Fibroblast of villous mesenchyme (primary cell): ENCODE measurements at places on chromosomes 2 and 18. TPM values are rescaled to one million over a fixed set of nuclear protein-coding genes. Genes with fewer than 3 reads are reported as not detected.

The FAM237A gene
- total RNA-seq: not detected in 2 replicates

The COL4A3 gene
- under 0.01 TPM in 2 replicates for total RNA-seq

The PLB1 gene
- total RNA-seq: 0.32 and 3.0 TPM in 2 replicates

GRCh38 chr2:237364655-237365054 is 49.3 kb downstream of the COL6A3 start:
- no peak for DNase-seq

- peak; percentile 57 for DNase-seq
Observed at GRCh38 chr2:144370937-144371584, 148.9 kb downstream of the ZEB2 start.

DNA sequence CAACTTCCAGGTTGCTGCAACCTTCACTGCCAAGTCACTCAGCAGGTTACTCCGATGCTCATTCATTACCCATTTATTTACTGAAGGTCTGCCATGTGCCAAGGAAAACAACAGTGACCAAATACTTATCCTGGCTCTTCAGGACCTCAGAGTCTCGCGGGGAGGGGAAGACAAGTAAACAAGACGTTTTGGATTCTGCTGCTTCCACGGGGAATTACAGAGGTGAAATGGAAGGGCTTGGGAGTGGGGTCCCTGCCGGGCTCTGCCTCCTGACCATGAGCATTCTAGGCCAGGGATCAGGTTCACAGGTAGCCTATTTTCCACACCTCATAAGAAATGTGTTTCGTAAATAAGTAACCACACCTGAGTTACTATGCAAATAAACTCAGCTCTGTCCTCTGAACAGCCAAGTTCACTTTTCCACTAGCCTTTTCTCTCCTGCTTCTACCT is 68.1 kb downstream of the CLHC1 start:
- DNase-seq: no peak

GRCh38 chr2:44962176-44962695 is 20.7 kb downstream of the SIX3 start:
- DNase-seq: no peak

GRCh38 chr2:96868555-96869280 is 1.2 kb downstream of the SEMA4C start:
- peak; percentile 96 for DNase-seq
